Stimulated activated CD4-positive, alpha-beta T cell treated with anti-CD3 and anti-CD28 coated beads, Interleukin-15, amount 100 ng/mL, for 48 hours (primary cell): ENCODE measurements at places on chromosomes 2 and 18.
A peak's percentile ranks its signal among the peaks of the same experiment; 100 is the strongest.

DNA sequence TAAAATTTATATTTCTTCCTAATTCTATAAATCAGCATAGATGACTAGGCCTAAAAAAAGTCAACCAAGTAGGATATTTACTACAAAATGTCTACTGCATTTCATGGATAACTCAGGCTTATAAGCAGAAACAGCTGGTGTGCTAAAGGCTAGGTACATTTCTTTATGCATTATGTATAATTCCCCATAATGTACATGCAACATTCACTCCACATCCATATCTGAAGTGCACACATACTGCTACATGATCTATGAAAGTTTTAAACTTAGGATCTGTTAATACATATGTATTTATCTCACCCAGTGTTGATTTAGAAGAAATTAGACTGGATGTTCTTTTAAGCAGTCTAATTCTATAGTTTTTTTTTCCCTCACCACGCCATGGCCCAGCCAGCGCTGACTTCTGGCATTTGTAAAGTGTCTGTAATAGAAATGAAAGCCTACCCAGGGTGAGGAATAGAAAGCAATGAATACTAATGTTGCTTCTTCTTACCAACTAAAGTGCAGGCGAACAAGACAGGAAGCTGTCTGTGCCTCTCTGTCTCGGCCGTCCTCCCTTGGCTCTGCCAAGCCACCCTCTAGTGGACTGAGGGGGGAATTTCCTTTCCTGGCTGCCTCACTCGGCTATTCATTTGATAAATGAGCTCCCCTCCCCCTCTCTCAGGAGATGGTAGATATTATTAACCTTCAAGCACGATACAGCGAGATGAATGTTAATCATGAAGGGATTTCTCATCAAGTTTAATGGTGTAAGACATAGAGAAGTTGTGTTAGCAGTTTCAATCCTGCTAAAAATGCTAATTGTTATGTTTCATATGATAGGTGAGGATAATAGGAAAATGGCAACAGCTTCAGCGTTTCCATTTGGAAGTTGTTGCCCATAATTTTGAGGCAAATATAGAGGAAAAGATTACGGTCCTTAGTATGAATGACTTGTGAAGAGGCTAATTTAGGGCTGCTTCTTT lies 384.5 kb downstream of the MTX2 start:
- no peak for DNase-seq

DNA sequence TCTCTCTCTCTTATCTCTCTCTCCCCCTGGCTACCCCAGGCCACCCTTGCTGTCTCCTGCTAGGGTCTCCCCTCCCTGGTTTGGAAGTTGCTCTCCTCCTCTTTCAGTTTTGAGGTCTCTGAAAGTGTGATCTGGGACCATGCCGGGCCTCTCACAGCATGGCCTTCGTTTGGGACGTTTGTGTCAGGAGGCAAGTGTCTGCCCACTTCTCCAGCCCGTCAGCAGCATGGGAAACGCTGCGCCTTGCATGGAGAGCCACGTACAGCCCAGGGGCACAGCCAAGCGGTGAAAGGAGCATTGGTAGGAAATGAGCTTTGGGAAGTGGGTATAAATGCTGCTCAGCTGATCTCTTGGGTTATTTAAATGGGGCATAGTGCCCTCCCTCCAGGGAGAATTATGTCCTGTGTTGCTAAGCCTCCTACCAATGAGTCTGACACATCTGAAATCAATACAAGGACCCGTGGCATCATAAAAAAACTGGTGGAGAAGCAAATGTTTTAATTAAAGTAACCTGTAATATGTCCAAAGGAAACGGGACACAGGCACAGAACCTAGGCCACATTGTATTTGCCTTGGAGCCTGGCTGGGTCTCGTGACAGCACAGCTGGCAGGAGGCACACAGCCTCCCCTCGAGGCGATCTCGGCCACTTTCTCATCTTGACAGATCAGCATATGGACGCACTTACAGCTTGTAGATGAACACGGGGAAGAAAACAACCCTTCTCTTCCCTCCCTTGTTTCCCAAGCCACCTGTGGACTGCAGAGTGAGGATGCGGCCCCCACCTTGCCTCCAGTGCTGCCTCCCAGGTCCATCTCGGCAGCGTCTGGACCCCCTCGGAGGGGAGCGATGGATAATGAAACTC lies 72.7 kb downstream of the SH3RF3 start:
- no peak for DNase-seq

DNA sequence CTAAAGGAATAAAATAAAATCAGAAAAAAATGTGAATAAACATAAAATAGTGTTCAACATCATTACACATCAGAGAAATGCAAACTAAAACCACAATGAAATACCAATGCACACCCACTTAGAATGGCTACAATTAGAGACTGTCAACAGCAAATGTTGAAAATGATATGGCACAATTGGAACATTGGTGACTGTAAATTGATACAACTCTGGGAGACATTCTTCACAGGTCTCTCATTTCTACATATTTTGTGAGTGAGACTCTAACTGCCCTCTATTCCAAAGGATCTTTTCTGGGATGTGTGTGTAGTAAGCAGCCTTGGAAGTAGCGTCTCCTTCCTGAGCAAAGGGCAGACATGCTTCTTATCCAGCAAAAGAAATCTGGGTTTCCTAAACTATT lies 323.0 kb downstream of the FBXO15 start:
- no peak for DNase-seq

- DNase-seq = no peak
Observed at GRCh38 chr18:49016648-49017539, 66.1 kb upstream of the SMAD7 start.

- DNase-seq = no peak
Observed at GRCh38 chr2:216770050-216770449, 74.7 kb upstream of the IGFBP5 start.

DNA sequence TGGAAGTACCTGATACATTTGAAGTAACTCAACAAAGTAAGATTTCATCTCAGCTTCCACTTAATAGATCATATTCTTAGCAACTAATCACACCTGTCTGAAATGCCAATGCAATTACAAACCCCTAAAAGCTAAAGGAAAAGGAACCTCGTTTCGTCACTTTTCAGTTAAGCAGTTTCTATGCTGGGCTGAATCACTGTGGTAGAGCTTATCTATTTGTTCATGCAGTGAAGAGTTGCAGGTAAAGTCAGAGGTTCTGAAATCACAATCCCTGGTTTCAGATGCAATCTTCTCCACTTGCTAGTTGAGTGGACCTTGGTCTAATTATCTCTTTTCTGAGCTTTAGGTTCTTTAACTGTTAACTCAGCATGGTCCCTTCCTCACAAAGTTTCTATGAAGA lies 6.3 kb downstream of the HRH4 start:
- DNase-seq = no peak

GRCh38 chr2:33210626-33211025 lies 263.9 kb downstream of the LTBP1 start:
- DNase-seq = no peak

DNA sequence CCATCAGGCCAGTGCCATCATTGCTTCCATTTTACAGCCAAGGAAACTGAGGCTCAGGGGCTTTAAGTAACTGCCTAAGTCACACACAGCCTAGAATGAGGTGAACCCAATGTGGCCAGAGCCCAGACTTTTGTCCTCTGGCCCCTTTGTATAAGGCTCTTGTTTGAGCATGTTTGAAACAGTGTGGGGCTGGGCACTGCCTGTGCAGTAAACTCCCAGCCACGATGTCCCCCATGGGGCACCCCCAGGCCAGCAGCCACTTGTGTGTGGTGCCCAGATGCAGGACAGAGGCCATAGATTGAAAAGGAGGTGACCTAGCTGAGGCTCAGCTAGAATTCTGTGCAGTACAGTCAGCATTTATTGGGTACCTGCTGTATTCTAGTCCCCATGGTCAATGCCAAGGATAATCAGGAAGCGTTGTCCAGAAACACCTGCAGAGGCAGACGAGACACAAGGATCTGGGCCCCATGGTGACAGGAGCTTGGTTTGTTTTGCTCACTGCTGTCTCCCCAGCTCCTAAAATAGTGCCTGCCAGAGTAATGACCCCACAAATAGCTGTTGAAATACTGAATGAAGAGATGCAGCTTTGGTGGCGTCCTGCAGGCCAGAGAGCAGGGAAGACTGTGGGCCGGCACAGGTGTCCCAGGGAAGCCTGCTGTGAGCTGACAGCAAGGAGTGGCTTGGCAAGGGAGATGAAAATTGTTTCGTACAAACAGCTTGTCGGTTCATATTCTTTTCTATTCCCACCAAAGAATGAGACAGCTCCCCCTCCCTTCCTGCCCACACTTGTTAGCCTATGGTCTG lies 160.7 kb downstream of the LDLRAD4 start:
- DNase-seq = no peak

DNA sequence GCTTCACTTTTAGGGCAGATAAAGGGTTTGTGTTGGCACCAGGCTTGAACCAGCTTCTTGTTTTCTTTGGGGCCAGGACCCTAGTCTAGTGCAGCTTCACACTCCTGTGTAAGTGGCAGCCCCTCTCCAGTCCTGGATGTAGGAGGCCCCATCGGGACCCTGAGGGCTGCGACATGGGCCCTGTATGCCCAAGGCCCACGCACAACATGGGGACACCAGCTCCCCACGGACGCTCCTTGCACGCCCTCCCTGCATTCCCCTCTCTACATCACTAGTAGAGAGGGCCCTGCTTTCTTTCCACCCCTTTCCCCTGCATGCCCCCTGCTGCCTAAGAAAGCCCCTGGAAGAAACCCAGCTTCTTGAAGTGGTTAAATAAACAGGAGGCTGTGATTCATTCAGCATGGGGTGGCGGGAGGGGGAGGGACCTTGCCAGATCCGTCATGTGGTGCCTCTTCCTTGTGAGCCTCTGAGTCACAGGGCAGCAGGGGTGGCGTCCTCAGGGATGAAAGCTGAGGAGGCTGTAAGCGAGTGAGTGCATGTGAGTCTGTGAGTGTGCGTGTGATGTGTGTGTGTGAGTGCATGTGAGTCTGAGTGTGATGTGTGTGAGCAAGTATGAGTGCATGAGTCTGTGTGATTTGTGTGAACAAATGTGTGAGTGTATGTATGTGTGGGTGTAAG lies 42.5 kb downstream of the COPS8 start:
- peak; percentile 48 for DNase-seq

- no peak for DNase-seq
Observed at GRCh38 chr2:167826906-167827305, 420.5 kb downstream of the STK39 start.

- no peak for DNase-seq
Observed at GRCh38 chr2:86764661-86765309, 25.9 kb downstream of the CD8A start.

GRCh38 chr18:51522821-51523220 lies 325.3 kb upstream of the MEX3C start:
- DNase-seq = no peak

- no peak for DNase-seq
Observed at GRCh38 chr2:15303874-15304273, 257.3 kb downstream of the NBAS start.

GRCh38 chr18:34493099-34493544 lies 217.0 kb upstream of the DTNA start:
- no peak for DNase-seq

DNA sequence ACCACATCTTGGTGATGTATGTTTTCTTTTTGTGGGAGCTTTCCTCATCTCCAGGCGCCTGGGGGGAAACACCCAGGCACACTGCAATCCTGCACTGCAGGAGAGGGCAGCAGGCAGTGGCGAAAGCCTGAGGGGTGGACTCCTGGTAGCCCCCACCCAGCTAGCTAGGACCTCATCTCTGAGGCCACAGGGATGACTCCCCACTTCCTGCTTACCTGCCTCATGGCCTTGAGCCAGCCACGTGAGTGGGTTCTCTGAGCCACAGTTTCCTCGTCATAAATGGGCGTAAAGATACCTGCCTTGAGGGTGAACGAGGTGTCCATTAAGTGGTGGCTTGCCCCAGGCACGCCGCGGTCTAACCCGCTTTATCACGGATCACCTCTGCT lies 19.1 kb downstream of the TRAF3IP1 start:
- no peak for DNase-seq

GRCh38 chr2:48978131-48978530 lies 176.2 kb downstream of the FSHR start:
- DNase-seq = no peak

- DNase-seq = no peak
Observed at GRCh38 chr2:21194858-21195271, 71.1 kb downstream of the TDRD15 start.

GRCh38 chr2:235287375-235287733 lies 206.5 kb upstream of the AGAP1 start:
- no peak for DNase-seq

GRCh38 chr18:23963443-23964165 lies 51.0 kb upstream of the TTC39C start:
- DNase-seq = no peak

- no peak for DNase-seq
Observed at GRCh38 chr2:170196963-170197362, 19.0 kb downstream of the MYO3B start.

DNA sequence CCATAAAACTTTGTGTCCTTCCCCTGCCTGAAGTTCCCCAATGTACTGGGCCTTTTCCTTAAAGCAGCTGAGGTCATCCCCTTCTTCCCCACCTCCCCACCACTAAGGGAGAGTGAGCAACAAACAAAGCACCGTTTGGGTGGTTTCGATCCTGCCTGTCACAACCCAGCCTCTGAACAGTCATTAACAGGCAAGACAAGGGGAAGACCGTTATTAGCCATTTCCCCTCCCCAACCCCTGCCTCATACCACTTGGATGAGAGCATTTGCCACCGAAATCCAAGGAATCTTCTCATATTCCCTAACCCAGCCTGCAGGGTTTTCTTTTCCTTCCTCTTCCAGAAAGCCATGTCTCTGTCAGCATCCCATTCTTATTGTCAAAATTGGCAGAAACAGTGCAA lies 65.6 kb downstream of the STRADB start:
- no peak for DNase-seq

- no peak for DNase-seq
Observed at GRCh38 chr18:79657342-79657996, 22.1 kb upstream of the CTDP1 start.

DNA sequence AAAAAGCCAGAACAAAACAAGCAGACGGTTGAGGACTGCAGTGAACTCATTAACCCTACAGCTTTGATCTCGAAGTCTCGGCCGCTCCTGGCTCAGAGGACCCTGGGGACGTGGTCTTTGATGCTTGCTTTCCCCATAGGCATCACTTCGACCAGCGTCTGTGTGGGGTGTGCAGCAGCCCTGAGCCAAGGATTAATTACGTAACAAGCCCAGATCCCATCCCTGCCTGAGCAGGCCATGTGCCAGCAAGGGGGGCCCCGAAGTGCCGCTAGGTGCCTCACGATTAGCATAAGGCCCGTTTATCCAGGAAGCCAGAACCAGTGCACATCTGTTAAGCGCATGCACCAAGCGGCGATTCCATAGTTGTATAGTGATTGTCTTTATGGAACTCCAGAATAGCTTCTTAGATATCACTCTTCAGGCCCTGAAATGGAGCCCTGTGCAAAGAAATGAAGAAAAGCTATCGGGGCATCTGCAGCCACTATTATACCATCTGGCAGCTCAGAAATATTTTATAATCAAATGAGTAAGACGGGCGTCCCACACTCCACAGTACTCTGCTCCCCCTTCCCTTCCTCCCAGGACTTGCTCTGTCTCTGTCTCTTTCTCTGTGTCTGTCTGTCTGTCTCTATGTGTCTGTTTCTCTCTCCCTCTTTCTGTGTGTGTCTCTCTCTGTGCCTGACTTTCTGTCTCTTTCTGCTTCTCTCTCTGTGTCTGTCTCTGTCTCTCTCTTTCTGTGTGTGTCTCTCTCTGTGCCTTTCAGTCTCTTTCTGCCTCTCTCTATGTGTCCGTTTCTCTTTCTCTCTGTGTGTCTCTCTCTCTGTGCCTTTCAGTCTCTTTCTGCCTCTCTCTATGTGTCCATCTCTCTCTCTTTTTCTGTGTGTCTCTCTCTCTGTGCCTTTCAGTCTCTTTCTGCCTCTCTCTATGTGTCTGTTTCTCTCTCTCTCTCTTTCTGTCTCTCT lies 41.7 kb downstream of the HPCAL1 start:
- no peak for DNase-seq

- no peak for DNase-seq
Observed at GRCh38 chr18:56738184-56738583, 87.0 kb downstream of the WDR7 start.
